ENCODE measurements at places on chromosomes 5 and 9. TPM values are rescaled to one million over a fixed set of nuclear protein-coding genes. Genes with fewer than 3 reads are reported as not detected.

The MARVELD2 gene
- 0.31 TPM for total RNA-seq

The FCN2 gene
- total RNA-seq, result not detected

The GLIPR2 gene
- 24.7 TPM for total RNA-seq

The TAS2R1 gene
- total RNA-seq, result not detected

The WDR70 gene
- 34.4 TPM for total RNA-seq

The PCDHGB5 gene
- total RNA-seq, result 0.12 TPM

The CD72 gene
- 9.4 TPM for total RNA-seq

The DNLZ gene
- 15.2 TPM for total RNA-seq

The PCDHGB2 gene
- total RNA-seq, result 0.10 TPM

The PCDHA5 gene
- not detected for total RNA-seq

The AQP3 gene
- total RNA-seq, result 19.4 TPM

The SSBP2 gene
- 14.2 TPM for total RNA-seq

The SPATA31A3 gene
- not detected for total RNA-seq

The NKD2 gene
- total RNA-seq, result 1.1 TPM

The SPINK7 gene
- not detected for total RNA-seq

The BHMT2 gene
- total RNA-seq, result not detected

The CTNND2 gene
- total RNA-seq, result not detected

The AMBP gene
- not detected for total RNA-seq

The EIF4EBP3 gene
- total RNA-seq, result 16.6 TPM

The BTF3 gene
- 936 TPM for total RNA-seq

The SGTB gene
- 16.7 TPM for total RNA-seq

The C5orf34 gene
- 11.8 TPM for total RNA-seq

The FAM221B gene
- total RNA-seq, result not detected

The KCTD16 gene
- total RNA-seq, result 0.24 TPM

The ANKRD34B gene
- not detected for total RNA-seq

The TLX3 gene
- total RNA-seq, result not detected

The EDIL3 gene
- total RNA-seq, result not detected

The TMEM232 gene
- total RNA-seq, result 0.74 TPM

The TMOD1 gene
- total RNA-seq, result 2.5 TPM

The POU4F3 gene
- total RNA-seq, result not detected

The PCDHGA7 gene
- 0.07 TPM for total RNA-seq

The CMYA5 gene
- total RNA-seq, result 0.26 TPM

The TTC39B gene
- total RNA-seq, result 31.7 TPM

The LHX3 gene
- total RNA-seq, result not detected

The DNAH5 gene
- not detected for total RNA-seq

The ZNF454 gene
- total RNA-seq, result not detected

The ORM2 gene
- total RNA-seq, result not detected

The CCNJL gene
- not detected for total RNA-seq

The NOL6 gene
- total RNA-seq, result 38.1 TPM
